Tibial nerve (tissue), 4 donors: ENCODE measurements at places on chromosomes 2 and 18. TPM values are rescaled to one million over a fixed set of nuclear protein-coding genes. Genes with fewer than 3 reads are reported as not detected.

DNA sequence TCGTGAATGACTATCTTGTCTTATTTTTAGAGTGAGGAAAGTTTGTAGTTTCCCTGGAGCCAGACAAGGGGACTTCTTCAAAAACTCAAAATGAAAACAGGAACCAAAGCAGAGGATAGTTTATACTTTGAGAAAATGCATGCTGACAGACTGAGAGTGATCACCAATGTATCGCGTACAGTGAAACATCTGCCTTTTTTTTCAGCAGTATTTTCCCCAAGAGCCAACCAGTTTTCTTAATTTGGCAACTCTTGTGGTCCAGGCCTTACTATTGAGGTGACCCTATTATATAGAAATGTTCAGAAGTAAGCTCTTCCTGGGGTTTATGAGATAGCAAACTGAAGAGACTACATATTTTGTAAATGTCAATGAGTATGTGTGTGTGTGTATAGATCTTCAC, 153.7 kb upstream of the VRK2 start:
- DNase-seq: no peak

Gene DSG4
- total RNA-seq: not detected

- no peak for DNase-seq
These were observed 103.6 kb upstream of the CELF4 start for GRCh38 chr18:37668971-37669747.

Gene EFR3B
- 7.1 TPM for total RNA-seq

- no peak for DNase-seq
These were observed 24.9 kb upstream of the RPIA start for GRCh38 chr2:88666576-88666975.

- no peak for DNase-seq
These were observed 223.1 kb downstream of the ATAD2B start for GRCh38 chr2:23703583-23704385.

Gene FKBP1B
- total RNA-seq: 5.4 TPM

Gene RGPD3
- 0.30 TPM for total RNA-seq

DNA sequence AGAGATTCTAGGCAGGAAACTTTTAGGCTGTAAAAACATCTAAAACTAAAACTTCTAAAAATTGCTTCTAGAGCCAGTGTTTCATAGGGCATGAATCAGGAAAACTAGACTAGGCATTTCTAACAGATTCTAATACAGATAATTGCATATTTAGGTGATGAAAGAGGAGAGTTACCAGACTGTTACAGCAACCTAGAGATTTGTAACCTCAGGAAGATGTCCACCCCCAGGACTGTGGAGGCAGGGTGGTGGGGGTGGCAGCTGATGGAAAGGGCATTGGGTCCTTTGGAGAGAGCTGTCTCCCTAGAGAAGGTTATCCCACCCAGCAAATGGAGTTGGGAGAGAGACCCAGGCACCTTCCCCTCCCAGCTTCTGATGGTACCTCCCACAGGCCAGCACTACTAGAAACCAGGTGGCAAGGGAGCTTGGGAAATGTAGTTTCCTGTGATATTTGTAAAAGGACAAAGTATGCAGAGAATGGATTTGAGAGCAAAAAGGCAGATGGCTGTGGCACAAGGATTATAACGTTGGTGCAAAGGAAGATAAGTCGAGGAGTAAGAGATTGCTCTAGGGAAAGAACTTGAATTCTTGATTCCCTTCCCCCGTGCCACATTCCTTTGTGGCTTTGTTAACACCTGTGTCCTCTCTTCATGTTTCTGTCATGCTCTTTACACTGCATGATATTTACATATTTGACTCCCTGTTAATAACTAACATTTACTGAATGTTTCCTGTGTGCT, 75.6 kb upstream of the MGAT5 start:
- no peak for DNase-seq

Gene DAW1
- total RNA-seq: not detected

- no peak for DNase-seq
These were observed 173.5 kb downstream of the FMNL2 start for GRCh38 chr2:152508446-152508845.

- DNase-seq: no peak
These were observed 74.7 kb downstream of the TNFRSF11A start for GRCh38 chr18:62399781-62400308.

GRCh38 chr2:220619525-220620220, 952.4 kb downstream of the EPHA4 start:
- no peak for DNase-seq

Gene MOGAT1
- not detected for total RNA-seq

Gene TOGARAM2
- total RNA-seq: 28.4 TPM

DNA sequence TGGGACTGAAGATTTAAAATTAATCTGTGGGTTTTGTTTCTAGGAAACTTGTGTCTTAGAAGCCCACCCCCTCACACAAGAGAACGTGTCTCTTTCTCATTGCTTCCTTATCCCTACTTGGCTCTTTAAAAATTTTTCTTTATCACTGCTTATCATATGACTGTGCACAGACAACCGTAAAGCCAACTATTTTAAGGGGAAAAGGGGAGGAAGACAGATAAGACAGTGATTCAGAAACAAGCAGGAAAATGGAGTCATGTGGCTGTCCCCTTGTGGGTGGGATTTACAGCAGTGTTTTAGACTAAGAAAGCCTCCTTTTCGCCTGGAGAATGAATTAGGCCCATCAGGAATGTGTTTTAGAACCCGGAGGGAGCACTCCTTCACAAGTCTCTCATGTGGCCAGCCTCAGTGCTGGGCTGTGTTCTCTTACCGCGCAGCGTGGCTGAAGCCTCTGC, 17.6 kb downstream of the PRKCE start:
- no peak for DNase-seq

Gene LIMS3
- total RNA-seq: 8.4 TPM

Gene ANKRD30B
- total RNA-seq: 3.6 TPM

Gene COL4A3
- total RNA-seq: 7.1 TPM

Gene CTAGE1
- not detected for total RNA-seq

DNA sequence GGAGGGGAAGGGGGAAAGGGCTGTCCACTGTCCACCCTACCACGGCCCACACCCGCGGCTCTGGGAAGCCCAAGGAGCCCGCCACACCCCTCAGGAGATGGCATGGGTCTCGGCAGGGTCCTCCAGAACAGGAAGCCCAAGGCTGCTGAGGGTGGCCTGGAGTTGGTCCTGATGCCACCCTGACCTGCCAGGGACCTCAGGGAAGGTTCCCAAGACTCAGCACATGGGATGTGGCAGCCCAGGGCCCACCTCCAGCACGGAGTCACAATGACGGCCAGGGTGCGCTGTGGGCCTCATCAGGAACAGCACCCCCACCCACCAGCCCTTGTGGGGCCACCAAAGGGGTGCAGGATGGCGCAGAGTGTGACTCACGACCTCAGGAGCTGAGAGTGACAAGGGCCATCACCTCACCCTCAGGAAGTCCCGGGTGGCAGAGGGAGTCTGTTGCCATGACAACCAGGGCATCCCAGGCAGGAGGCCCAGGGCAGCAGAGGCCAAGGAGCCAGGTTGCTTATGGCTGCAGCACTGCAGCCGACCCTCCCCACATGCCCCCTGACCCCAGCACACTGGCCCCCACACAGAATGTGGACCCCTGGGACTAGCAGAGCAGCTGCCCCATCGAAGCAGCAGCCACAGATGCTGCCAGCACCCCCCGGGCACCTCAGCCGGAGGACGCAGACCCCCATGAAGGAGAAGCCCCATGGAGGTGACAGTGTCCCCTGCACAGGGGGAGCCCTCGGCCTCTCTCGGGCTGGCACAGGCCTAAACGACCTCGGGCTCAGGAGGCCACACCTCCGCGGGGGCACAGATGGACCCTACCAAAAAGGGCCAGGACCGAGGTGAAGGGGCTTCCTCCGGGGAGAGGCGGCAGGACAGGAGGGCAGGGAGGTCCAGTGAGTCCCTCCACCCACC, 34.3 kb downstream of the KIF1A start:
- no peak for DNase-seq

- no peak for DNase-seq
These were observed 57.0 kb upstream of the KCNG2 start for GRCh38 chr18:79740521-79741361.

- DNase-seq: no peak
These were observed 886.2 kb upstream of the NRXN1 start for GRCh38 chr2:51918113-51918512.

DNA sequence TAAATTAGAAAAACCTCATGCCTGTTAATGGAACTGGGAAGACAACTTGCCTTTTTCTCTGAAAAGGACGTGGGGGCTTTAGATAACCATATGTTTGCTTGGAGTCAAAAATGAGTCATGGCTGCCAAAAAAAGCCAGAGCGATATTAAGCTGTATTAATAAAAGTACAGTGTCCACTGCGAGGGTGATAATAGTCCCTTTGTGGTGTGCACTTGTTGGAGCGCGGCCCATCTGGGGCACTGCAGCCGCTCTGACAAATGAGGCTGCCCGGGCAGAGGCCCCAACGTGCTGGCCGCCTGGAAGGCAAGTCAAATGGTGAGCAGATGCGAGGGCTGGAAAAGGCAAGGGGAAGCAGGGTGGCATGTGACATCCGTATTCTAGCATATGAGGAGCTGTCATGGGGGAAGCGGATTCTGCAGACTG, 103.3 kb upstream of the NCK2 start:
- no peak for DNase-seq

GRCh38 chr18:23277399-23277798, 142.1 kb downstream of the CABLES1 start:
- DNase-seq: no peak

GRCh38 chr18:52340406-52341102, 557 bp downstream of the DCC start:
- no peak for DNase-seq

Gene PRKD3
- 39.0 TPM for total RNA-seq

Gene CENPA
- total RNA-seq: not detected

DNA sequence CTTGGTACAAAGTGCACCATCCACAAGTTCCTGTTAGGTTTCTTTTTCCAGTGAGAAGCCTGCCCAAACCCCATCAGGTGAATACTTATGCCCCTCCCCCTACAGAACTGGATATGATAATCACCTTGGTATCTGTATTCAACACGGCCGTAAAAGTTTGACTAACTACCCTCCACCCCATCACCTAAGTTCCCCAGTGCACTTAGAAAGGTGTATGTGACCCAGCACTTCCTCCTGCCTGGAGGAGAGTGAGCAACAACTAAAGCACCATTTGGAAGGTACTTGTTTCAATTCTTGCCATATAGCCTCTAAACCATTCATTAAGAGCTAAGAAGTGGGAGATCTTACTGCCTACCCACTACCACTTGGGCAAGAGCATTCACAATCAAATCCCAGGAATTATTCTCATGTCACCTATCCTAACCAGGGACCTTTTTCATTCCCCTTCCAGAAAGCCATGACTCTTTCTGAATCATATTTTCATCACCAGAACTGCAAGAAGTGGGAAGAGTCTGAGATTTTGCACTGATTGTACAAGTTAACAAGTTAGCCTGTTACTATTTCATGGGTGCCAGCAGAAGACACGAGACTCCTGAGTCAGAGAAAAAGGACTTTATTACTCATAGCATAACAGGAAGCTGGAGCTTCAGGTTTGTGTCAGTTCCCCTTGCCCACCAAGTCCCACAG, 53.5 kb upstream of the NDUFV2 start:
- DNase-seq: no peak
